ENCODE measurements at places on chromosomes 3 and 15.
A peak's percentile ranks its signal among the peaks of the same experiment; 100 is the strongest.

DNA sequence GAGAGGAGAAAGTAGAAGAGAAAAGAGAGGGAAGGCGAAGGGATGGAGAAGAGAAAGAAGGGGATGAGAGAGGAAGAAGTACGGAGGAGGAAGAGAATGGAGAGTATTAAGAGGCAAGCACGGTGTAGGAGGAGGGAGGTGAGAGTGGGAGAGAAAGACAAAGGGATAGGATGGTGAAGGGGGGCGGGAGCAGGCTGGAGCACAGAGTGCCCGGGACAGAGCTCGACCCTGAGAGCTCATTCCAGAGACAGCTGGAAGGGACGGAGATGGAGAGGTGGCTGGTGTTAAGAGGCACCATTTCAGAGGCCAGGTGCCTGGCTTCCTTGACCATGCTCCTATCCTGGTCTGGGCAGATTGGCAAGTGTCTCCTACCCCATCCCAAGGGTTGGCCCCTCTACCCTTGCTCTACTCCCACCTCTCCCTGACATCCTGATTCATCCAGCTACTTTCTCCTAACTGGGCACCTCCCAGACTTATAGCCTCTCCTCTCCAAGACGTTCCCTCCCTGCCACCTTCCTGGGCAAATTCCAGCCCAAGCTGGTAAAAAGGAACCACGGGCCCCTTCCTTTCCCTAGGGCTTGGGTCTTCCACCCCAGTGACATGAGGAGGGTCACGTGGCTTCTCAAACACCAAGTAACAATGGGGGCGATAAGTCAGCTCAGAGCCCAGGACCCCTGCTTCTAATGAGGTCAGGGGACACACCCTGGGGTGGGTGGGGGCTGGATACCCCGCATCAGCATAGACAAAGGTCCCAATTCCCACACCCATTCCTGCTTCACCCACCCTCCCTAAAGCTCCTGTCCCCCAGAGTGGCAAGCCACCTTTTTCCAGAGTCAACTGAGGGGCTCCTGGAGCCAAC, 1.1 kb downstream of the CLCN2 start:
- no peak for DNase-seq

- DNase-seq: no peak
Measured at GRCh38 chr3:42043099-42043813, 47.9 kb upstream of the TRAK1 start.

GRCh38 chr3:67018789-67019526, 20.9 kb downstream of the KBTBD8 start:
- DNase-seq: no peak

DNA sequence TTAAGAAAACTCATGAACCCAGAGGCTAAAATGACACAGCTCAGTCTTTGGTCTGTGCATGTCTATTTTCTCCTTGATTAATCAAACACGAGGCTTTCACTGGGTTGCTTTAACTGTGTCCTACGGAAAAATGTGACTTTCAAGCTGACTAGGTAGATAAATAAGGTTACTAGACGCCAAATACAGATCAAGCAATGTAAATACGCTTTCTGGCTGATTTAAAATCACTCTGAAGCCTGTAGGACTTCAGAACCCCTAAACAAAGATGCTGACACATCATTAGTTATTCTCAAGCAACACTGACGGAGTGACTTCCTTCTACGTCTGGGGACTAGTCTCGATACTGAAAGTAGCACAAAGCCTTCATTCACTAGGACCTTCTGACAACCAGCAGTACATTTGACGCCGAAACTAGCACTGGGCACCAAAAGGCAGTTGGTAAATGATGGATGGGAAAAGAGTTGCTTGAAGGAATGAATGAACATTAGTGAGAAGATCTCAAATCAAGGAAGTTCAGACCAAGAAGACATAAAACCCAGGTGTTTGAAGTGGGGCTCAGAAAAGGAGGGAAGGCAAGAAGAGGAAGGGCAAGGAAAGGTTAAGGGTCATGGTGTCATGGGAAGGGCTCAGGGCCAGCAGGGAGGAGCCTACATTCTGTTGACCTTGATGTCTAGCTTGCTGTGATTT, 67.1 kb upstream of the CDV3 start:
- no peak for DNase-seq

DNA sequence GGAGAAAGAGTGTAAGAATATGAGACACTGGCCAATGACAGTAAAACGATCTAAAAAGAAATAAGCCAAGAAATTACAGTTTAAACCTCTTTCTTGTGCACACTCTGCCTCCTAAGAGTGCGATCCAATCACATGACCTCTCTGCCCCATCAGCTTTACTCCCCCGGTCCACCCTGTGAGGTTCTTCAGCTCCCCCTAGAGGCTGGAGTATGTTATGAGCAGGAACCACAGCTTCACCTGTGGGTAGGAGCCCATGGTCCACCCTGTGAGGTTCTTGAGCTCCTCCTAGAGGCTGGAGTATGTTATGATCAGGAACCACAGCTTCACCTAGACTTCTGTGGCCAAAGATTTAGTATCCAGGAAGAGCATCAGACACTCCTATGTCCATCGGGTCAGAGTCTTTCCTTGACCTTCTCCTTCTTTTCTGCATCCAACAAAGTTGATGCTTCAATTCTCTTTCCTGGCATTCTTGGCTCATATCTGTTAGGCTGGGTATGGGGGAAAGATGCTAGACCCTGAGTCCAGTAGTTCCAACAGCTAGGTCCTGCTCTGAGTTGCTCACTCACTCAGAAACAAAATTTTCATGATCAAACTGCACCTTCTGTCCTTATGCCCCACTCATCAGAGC, 164.0 kb downstream of the MINAR1 start:
- peak; percentile 69 for DNase-seq

DNA sequence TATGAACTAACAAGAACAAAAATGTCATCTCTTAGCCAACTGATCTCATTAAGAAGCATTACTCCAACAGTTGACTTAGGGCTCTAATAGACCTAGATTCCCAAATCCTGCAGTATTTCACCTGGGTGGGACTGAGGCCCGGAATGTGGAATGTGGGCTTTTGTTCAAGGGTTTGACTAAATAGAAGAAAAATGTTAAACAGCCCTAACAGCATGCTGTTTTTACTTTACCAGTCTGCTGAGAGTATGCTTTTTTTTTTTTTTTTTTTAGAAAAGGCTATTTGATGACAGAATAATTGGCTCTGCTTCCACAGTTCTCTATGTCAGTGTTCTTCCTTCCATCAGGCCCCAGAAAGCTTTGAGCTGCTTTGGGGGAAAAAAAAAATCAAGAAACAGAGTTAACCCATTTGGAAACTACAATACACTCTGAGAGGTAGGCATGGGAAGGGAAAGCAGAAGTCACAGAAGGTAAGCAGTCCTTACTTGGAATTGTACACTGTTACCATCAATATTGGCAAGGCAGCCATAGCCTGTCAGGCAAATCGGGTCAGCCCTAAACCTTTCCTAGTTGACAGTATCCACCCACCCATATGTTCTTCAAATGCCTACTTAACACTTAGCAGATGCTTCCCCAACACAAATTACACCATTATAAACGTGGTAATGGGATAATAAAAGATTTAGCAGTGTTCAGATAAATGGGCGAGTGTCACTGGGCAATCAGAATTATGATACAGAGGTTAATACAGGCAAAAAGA, 224.2 kb downstream of the CNTN3 start:
- no peak for DNase-seq

DNA sequence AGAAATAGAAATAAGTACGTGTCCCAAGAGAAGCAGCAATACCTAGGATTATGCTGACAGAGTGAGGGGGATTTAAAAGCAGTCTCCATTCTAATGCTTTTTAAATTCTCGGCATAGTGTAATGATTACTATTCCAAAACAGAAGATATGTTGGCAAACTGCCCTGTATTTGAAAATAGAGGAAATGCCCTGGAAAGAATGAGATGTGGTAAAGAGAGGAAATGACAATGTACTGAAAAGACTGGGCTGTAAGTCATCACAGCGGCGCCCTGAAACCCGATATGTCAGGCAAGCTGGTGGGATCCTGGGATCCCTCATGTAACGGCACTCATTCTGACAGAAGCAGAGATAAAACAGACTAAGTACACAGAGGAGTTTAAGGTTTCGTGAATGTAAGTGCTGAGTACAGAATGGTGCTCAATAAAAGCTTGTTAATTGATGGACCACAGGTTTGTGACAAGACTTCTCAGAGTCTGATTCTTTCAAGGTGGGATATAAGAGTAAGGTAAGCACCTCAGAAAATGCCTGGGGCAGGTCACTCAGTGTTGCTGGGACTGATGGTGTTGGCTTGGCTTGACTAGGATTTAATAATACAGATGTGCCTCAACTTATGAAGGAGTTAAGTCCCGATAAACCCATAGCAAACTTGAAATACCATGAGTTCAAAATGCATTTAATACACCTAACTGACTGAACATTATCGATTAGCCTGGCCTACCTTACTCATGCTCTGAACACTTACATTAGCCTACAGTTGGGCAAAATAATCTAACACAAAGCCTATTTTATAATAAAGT, 91.4 kb downstream of the NFKBIZ start:
- peak; percentile 69 for DNase-seq

- DNase-seq: no peak
Measured at GRCh38 chr3:55868347-55868746, 381.2 kb upstream of the WNT5A start.

- no peak for DNase-seq
Measured at GRCh38 chr3:195170496-195170895, 100.5 kb downstream of the XXYLT1 start.
